Stimulated activated CD8-positive, alpha-beta memory T cell treated with anti-CD3 and anti-CD28 coated beads, Interleukin-4, amount 100 ng/mL, for 24 hours (primary cell): ENCODE measurements at places on chromosomes 4 and X.
A peak's percentile ranks its signal among the peaks of the same experiment; 100 is the strongest.

- no peak for DNase-seq
Observed at GRCh38 chr4:8558080-8558960, 21.9 kb upstream of the GPR78 start.

- no peak for DNase-seq
Observed at GRCh38 chr4:118711052-118711451, 25.9 kb downstream of the METTL14 start.

- DNase-seq: no peak
Observed at GRCh38 chrX:120456973-120457372, 12.1 kb downstream of the LAMP2 start.

GRCh38 chr4:143302536-143302935 lies 34.1 kb upstream of the GAB1 start:
- no peak for DNase-seq

- DNase-seq: no peak
Observed at GRCh38 chr4:137545461-137545861, 13.2 kb upstream of the PCDH18 start.

DNA sequence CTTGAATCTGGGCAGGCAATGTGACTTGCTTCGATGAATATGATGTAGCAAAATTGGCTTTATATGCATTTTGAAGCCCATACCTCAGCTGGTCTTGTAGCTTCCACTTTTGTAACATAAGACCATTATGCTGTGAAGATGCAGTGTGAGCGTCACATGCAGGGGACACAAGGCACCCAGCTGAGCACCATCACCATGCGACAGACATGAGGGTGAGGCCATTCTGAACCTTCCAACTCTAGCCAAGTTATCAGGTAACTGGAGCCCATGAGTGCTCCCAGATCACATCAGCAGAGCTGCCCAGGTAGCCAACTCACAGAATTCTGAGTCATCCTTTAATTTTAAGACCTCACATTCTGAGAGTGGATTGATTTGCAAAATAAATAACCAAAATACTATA lies 705.9 kb downstream of the FSTL5 start:
- DNase-seq: no peak

- no peak for DNase-seq
Observed at GRCh38 chrX:140733766-140734342, 24.3 kb downstream of the LINC00632 start.

GRCh38 chr4:101345596-101346350 lies 1.6 kb downstream of the PPP3CA start:
- peak; percentile 54 for DNase-seq

DNA sequence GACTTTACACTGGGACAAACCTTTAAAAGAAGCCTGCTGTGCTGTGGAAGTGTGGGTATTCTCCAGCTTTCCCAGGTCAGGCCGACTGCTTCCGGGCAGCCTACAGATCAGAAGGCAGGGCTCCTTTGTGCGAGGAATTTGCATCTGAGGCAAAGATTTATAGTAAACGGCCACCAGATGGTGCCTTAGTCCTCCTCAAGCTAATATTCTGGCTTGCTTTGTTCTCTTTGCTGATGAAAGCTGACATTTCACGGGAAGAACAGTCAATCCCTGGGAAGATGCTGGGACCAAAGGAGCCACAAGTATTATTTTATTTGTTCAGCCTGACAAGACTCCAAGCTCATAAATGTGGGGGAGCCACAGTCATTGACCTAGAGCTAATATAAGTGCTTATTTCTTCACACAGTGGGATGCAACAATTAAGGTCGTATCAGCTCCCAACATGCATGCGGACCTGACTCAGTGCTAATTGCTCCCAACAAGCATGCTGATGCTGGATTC lies 120.7 kb upstream of the TRIM2 start:
- peak; percentile 19 for DNase-seq

GRCh38 chr4:137519406-137519805 lies 12.9 kb downstream of the PCDH18 start:
- no peak for DNase-seq

DNA sequence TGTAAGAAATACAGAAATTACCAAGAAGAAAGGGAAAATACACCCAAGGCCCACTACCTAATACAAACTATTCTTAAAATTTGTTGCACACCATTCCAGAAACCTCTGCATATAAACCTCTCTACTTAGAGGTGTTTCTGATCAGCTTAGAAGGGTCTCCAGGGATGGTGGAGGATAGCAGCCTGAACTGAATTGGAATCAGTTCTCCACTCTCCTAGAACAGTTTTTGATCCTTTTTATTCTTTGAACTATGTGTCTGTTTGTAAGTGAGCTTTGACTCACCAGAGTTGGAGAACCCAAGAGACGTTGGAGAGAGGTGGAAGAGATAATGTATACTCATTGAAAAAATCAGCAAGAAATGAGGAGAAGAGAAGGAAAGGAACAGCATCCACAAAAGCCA lies 96.6 kb upstream of the OTUD4 start:
- no peak for DNase-seq

DNA sequence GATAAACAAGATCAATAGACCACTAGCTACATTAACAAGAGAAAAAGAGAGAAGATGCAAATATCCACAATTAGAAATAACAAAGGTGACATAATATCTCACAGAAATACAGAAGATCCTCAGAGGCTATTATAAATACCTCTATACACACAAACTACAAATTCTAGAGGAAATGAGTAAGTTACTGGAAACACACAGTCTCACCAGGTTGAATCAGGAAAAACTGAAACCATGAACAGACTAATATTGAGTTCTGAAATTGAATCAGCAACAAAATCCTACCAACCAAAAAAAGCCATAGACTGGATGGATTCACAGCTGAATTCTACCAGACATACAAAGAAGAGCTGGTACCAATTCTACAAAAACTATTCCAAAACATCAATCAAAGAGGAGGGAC lies 211.8 kb upstream of the CPEB2 start:
- no peak for DNase-seq

DNA sequence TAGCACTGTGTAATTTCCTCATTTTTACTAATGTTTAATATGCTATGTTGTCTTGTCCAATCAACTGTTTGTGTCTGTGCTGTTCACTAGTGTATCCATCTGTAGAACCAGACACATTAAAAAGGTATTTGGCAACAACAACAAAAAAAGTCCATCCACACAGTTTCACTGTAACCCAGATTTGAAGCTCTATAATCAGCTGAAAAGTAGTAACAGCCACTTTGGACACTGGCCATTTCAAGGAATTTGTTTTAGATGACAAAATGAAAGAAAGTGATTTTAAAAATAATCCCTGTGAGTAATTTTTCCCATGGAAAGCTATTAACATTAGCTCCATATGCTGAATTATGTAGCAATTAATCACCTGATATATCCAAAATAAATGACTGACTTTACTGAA lies 2.2 kb upstream of the FBXL5 start:
- DNase-seq: no peak

DNA sequence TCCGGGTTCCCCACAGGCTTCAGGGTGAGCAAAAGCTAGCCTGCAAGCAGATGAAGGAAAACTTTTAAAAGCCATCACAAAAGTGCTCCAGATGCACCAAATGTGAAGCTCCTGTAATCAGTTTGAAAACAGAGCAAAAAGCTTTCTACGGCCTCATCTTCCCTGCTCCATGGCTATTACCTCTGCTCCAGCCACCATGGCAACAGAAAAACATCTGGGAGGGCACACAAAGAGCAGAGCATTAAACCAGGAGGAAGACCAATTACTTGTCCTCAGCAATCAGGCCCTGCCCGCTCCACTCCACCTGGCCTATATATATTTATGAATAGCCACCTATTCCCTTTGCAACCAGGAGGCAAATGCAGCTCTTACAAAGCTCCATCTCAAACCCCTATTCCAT lies 33.6 kb downstream of the TMEM154 start:
- DNase-seq: no peak

- no peak for DNase-seq
Observed at GRCh38 chrX:23662853-23663252, 4.4 kb upstream of the PRDX4 start.

DNA sequence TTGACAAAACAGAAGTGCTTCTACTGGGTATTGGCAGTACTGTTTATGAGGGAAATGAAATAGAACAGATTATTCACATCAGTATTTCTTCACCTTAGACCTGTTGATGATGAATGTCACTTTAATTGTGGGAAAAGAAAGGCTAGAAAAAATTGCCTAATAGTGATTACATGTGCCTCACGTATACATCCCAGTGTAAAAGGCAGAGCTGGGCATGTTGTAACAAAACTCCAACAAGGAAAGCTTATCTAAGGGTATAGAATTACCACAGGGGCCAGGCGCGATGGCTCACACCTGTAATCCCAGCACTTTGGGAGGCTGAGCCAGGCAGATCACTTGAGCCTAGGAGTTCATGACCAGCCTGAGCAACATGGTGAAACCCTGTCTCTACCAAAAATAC lies 4.2 kb downstream of the PGM2 start:
- no peak for DNase-seq

- DNase-seq: no peak
Observed at GRCh38 chr4:129240816-129241215, 144.9 kb downstream of the C4orf33 start.

- DNase-seq: no peak
Observed at GRCh38 chr4:54107951-54108748, 8.2 kb downstream of the GSX2 start.

- no peak for DNase-seq
Observed at GRCh38 chrX:82765811-82766210, 742.3 kb upstream of the POU3F4 start.

- DNase-seq: peak; percentile 7
Observed at GRCh38 chrX:53682885-53683555, 3.5 kb downstream of the HUWE1 start.

- no peak for DNase-seq
Observed at GRCh38 chr4:183099537-183100297, 660 bp downstream of the WWC2 start.

DNA sequence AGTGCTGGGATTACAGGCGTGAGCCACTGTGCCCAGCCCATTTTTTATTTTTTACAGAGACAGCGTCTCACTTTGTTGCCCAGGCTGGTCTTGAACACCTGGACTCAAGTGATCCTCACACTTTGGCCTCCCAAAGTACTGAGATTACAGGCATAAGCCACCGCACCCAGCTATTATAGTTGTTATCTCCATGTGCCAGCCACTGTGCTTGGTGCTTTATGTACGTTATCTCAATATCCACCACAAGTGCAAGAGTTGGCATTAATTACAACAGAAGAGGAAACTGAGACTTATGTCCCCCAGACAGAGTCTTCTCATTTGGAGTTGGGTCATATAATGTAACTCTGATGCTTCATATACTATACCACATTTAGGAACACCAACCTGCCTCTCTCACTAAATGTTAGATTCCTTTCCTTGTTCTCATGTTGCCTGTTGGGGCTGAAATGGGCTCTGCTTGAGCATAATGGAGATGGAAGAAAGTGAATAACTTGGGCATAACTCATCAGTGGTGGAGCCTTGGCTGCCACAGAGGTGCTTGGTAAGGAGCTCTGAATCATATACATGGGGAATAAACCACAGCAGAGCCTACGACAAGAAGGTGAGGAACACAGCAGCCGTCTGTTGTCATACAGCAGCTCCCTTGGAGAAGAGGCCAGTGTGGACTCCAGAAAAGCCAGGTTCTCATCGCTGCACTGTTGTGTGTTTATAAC lies 84.3 kb downstream of the SPRY1 start:
- no peak for DNase-seq

DNA sequence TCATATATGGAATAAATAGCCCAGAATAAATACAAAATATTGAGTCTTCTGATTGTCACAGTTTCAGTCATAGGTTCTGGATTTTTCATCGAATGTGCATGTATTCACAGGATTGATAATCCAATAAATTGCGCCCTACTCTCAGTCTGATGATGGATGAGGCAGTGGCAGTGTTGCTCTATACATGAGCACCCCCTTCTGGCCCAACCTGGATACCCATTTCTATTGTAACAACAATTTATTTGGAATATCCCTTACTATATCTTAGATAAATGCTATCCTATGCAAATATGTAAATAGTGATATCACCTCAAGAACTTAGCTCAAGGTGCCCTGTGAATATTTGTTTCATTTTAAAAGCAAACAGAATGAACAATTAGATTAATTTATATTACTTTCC lies 733.7 kb upstream of the PABPC4L start:
- DNase-seq: no peak

DNA sequence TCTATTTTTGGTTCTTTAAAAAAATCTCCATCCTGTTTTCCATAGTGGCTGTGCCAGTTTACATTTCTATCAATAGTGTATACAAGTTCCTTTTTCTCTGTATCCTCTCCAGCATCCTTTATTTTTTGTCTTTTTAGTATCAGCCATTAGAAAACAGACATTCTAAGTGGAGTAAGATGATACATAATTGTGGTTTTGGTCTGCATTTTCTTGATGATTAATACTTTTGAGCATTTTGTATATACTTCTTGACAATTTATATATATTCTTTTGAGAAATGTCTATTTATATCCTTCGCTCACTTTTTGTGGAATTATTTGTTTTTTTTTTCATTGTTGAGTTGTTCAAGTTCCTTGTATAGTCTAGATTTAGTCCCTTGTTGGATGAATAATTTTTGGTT lies 382.2 kb upstream of the SPOCK3 start:
- no peak for DNase-seq

- no peak for DNase-seq
Observed at GRCh38 chr4:1302159-1302558, 12.5 kb downstream of the MAEA start.

DNA sequence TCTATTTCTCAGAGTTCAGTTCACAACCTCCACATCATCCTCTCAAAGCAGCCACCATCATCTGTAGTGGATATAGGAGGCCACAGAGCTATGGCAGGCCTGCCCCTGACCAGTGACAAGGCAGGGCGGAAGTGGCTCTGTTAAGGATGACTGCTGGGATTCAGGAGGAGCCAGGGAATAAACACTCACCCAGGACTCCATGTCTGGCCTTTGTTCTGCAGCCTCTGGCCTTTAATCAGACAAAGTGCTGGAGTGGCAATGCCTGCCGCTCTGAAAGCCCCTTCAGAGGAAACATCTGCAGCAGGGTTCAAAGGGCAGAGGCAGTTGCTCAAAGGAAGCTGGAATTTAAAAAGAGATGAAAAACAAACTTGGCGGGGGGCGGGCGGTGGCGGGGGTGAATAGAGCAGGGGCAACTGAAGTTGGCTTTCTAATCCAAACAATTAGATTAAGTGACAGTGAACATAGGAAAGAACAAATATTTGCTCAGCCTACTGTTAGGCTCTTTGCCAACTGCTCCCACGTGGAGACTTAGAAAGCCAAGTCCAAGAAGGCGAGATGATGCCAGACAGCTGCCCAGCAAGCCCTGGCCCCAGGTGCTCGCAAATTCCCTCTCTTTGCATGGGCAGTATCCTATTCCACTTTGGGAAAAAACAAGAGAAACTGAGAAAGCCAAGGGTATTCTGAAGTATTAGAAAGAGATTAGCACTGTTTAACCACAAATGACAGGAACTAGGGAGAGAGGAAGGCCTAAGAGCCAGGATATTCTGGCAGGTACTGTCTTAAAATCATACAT lies 5.5 kb downstream of the MPP1 start:
- no peak for DNase-seq

GRCh38 chr4:41507291-41507947 lies 30.5 kb upstream of the LIMCH1 start:
- no peak for DNase-seq

- DNase-seq: peak; percentile 2
Observed at GRCh38 chrX:23694606-23695005, 27.3 kb downstream of the PRDX4 start.

GRCh38 chr4:88791274-88791673 lies 93.6 kb upstream of the NAP1L5 start:
- DNase-seq: no peak
